ENCODE measurements at places on chromosomes 6 and 20.

GRCh38 chr6:107870381-107870780 lies 46.3 kb upstream of the SCML4 start:
- no peak for DNase-seq

GRCh38 chr20:32964575-32964974 lies 39.7 kb downstream of the SUN5 start:
- DNase-seq = no peak

DNA sequence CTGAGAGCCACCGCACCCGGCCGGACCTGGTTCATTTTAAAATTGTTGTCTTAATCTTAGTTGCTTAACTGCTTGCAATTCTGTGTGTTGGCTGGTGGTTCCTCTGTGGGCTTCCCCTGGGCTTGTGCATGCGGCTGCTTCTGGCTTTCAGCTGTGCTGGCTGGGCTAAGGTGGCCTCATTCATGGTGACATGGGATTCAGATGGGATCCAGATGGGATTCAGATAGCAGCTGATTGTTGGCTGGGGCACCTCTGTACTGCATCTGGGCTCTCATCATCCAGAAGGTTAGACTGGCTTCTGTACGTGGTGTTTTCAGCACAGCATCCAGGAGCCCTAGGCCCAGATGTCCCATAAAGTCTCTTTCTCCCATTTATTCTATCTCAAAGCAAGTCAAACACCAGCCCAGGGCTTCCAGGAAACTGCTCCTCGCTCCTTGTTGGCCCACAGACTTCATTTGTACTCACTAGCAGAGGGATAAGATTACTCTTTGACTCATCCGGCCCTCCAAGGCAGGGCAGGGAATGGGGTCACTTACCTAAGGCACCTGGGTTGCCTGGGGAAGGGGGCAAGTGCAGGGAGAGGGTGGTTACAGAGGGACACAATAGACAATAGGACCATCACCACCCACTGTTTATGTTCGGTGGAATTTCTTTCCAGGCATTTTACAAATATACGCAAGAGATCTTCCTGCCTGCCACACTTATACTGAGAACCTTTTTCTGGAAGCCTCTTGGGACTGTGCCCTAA lies 10.2 kb upstream of the PEDS1 start:
- DNase-seq = no peak

GRCh38 chr6:43999628-44000027 lies 127.6 kb downstream of the MRPL14 start:
- DNase-seq = no peak

- DNase-seq = no peak
Observed at GRCh38 chr6:135784507-135784906, 67.0 kb upstream of the PDE7B start.

DNA sequence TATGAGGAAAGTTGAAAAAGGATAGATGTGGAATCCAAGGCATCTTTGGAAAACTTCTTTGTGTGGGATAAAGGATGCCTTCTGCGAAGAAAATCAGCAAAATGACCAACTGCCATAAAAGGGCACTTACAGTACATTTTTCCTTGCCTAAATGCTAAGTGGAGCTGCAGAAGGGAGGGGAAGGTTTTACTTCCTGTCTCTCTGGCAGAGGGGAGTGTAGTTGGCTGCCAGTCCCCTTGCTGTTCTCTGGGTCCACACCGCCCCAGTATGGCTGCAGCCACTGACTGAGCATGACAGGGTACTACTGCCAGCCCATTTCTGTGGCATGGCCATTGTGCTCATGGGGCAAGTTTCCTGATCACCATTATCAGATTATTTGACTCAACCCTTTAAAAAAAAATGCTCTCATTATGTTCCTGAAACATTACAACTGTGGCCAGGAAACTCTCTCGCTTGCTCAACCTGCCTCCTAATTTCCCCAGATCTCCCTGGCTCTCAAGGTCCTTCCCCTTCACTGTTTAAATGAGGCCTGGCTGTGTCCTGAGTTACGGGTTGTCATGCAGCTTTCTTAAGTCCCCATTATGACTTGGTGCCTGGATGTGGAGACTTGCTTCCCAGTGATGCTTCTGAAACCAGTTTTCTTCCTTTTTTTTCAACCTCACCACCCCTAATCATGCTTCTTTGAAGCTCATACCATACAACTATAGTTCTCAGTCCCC lies 34.5 kb upstream of the FAM184A start:
- DNase-seq = no peak

DNA sequence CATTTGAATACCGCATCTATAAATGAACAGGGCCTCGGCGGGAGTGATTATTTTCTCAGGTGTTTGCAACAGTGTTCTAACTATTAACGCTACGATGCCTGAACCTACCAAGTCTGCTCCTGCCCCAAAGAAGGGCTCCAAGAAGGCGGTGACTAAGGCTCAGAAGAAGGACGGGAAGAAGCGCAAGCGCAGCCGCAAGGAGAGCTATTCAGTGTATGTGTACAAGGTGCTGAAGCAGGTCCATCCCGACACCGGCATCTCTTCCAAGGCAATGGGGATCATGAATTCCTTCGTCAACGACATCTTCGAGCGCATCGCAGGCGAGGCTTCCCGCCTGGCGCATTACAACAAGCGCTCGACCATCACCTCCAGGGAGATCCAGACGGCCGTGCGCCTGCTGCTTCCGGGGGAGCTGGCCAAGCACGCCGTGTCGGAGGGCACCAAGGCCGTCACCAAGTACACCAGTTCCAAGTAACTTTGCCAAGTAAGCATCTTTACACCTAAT lies 70.9 kb downstream of the HFE start:
- DNase-seq = no peak

DNA sequence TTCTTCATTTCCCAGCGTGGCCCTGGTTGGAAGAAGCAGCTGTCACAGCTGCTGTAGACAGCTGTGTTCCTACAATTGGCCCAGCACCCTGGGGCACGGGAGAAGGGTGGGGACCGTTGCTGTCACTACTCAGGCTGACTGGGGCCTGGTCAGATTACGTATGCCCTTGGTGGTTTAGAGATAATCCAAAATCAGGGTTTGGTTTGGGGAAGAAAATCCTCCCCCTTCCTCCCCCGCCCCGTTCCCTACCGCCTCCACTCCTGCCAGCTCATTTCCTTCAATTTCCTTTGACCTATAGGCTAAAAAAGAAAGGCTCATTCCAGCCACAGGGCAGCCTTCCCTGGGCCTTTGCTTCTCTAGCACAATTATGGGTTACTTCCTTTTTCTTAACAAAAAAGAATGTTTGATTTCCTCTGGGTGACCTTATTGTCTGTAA lies 292.7 kb downstream of the ESR1 start:
- no peak for DNase-seq

GRCh38 chr6:54216336-54216735 lies 91.9 kb upstream of the TINAG start:
- DNase-seq = no peak

DNA sequence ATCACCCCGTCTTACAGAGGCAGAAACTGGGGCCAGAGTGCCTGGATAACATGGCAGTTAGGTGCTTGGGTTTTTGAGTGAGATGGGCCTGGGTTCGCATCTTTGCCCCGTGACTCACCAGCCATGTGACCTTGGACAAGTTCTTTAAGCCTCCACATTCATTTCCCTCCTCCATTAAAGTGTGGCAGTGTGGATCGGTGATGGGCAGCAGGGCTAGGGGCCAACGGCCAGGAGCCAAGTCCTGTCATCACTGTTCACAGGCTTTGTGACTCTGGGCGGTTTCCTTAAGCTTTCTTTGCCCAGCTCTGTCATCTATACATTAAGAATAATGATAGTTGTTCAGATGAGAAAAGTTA lies 85.5 kb upstream of the PMEPA1 start:
- DNase-seq = no peak

DNA sequence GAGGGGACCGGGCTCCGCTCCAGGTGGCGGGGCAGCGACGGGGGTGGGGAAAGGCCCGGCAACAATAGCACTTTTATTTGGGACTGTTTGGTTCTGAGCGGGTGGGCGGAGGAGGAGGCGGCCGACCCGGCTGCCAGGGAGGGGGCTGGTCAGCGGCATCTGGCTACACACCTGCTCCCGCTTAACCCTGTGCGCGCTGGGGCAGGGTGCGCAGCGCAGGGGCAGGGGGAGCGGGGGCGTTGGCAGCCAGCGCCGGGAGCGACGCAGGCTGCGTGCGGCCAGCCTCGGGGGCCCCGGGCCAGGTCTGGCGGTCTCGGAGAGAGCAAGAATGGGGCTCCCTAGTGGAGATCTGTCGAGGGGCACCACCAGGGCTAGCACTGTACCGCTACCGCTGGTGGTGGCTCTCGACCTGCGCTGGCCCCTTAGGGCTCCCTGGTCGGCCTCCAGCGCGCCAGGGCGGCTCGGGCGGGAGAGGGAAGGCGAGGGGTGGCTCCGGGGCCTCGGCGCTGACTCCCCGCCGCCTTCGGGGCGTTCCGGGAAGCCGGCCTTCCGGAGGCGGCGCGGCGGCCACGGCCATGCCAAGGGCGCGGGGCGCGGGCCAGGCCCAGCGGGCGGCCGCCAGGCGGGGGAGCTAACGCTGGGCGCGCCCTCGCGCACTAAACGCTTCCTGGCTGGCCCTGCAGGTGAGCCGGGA lies 92.4 kb downstream of the NCR2 start:
- no peak for DNase-seq

DNA sequence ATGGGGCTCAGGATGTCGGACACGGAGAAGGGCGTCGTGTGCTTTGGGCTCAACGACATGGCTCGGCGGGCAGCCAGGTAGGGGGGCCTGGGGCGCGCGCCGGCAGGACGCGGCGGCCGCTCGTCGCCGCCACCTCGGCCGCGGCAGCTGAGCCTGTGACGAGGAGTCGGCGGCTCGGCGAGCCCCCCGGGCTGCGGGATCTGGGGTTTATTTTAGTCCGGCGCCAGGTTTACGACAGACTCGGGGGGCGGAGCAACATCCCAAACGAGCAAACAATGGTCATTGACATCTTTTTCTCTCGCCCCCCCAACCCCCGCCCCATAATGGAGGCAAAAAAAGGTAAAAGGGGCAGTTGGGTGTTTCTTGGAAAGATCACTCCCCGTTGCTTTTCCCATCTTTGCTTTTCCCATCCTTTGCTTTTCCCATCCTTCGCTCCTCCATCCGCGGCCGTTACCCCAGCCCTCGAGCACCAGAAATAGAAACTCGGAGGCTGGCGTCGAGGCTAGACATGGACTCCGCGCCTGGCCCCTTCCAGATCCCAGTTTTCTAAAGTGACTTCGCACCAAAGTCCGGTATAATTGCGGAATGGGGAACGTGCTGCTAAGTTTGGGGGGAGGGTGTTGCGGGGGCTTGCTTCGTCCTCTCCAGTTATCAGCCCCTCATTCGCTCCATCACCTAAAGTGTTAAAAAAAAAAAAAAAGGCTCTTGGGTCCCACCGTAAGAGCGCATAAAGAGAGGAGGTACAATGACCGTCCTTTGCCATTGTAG lies at the start of gene NKX2-4:
Gene NKX2-4, minus strand, starts transcription at position 186 of the 768 bp plus-strand sequence. Its CDS starts 127 bp downstream, at position 59.
- DNase-seq = no peak

DNA sequence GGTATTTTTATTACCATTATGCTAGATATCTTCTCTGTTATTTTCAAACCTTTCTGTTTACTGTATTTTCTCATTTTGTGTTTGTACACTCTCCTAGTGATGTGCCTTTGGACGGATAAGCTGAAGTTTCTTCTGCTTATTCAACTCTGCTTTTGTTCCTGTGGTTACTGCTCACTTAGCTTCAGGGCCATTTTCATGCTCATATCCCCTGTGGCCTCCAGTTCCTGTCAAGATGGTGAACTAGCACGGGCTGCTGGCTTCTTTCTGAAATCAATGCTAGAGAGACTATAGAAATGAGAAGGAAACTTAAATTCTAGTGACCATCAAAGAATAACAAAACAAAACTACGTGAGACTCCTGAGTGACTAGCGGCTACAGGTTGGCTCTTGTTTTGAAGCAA lies 6.8 kb upstream of the CST8 start:
- no peak for DNase-seq

GRCh38 chr20:37575884-37576283 lies 48.2 kb upstream of the BLCAP start:
- DNase-seq = no peak

GRCh38 chr6:128168244-128168643 lies 267.4 kb upstream of the THEMIS start:
- no peak for DNase-seq

GRCh38 chr20:44454306-44454963 lies 21.2 kb upstream of the TTPAL start:
- no peak for DNase-seq

DNA sequence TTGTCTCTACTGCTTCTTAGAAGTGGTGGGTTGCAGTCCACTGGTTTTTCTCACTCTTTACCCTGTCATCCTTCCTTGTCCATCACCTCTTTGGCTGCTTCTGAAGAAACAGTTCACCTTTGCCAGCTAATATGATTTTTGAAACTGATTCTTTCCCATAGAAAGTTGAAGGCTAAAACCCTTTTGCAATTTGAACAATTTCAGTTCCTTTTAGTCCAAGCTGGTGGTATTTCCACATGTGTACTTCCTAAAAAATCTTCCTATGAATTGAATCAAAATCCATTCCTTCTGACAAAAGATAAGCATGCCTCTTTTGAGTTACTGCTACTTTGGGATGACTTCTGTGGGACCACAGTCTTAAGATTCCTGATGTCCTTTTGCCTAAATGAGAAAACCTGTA lies 210.0 kb upstream of the MAN1A1 start:
- DNase-seq = no peak

DNA sequence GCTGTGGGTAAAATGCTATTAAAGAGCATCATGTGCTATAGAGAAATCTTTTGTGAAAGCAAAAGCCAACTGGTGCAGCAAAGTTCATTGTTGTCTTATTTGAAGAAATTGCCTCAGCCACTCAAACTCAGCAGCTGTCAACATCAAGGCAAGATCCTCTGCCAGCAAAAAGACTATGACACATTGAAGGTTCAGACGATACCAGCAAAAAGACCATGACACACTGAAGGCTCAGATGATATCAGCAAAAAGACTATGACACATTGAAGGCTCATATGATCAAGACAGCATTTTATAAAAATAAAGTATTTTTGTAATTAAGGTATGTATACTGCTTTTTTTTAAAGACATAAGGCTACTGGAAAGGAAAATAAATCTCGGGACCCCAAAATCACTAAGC lies 118.4 kb upstream of the RUNX2 start:
- DNase-seq = no peak

- DNase-seq = no peak
Observed at GRCh38 chr6:2810092-2810671, 31.5 kb downstream of the SERPINB1 start.

- no peak for DNase-seq
Observed at GRCh38 chr20:48205786-48206185, 420.5 kb upstream of the SULF2 start.

- no peak for DNase-seq
Observed at GRCh38 chr6:159842035-159842434, 42.0 kb downstream of the PNLDC1 start.
